Astrocyte (in vitro differentiated cells and primary cell): ENCODE measurements at places on chromosomes 11 and 22.

- DNase-seq = no peak
Measured at GRCh38 chr11:98130117-98130625, 890.6 kb upstream of the CNTN5 start.

- DNase-seq = no peak
Measured at GRCh38 chr11:60563553-60564235, 48.5 kb downstream of the MS4A13 start.

DNA sequence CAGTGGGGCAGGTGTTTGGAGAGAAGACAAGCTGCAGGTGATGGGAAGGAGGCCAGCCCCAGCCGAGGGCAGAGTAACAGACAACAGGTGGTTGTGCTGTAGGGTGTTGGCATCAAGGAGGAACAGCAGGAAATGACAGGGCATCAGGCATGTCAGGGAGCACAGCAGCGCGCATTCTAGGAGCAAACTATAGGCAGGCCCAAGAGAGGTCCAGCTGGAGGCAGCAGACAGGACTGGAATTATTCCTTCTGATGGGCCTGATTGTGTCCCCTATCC is 13.6 kb downstream of the ADM start:
- DNase-seq = no peak

DNA sequence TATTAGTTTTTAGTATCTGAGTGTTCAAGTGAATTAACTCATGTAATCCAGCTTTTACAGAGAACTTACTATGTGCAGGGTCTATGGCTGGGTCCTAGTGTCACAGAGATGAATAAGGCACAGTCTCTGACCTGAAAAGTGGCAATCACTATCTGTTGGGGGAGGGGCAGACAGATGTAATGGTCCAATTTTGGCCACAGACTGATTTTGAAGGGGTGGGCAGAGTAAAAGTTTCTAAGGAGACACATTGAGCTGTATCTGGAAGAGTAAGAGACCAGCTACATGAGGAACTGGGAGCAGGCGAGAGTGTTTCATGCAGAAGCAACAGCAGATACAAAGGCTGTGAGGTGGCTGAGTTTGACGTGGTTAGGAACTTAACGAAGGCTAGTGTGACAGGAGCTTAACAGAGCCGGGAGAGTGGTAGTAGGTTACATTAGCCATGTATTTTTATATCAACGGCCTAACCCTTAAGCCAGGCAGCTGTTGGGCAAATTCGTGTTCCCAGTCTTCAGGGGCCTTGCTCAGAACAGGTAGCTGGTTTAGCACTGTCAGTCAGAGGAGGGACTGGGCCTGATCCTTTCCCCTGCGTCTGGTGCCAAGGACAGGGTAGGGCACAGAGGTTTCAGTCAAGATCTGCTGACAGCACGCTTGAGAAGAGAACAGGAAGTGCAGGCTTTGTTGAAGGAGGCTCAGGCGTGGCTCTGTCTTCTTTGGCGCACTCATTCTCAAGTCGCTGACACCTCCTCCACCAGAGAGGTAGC is 1.4 kb upstream of the STIM1 start:
- no peak for DNase-seq

- peak; percentile 33 for DNase-seq
Measured at GRCh38 chr22:30304495-30305244, 15.4 kb upstream of the CASTOR1 start.

GRCh38 chr22:41682033-41682807 is 6.4 kb downstream of the SNU13 start:
- peak; percentile 80 for DNase-seq

DNA sequence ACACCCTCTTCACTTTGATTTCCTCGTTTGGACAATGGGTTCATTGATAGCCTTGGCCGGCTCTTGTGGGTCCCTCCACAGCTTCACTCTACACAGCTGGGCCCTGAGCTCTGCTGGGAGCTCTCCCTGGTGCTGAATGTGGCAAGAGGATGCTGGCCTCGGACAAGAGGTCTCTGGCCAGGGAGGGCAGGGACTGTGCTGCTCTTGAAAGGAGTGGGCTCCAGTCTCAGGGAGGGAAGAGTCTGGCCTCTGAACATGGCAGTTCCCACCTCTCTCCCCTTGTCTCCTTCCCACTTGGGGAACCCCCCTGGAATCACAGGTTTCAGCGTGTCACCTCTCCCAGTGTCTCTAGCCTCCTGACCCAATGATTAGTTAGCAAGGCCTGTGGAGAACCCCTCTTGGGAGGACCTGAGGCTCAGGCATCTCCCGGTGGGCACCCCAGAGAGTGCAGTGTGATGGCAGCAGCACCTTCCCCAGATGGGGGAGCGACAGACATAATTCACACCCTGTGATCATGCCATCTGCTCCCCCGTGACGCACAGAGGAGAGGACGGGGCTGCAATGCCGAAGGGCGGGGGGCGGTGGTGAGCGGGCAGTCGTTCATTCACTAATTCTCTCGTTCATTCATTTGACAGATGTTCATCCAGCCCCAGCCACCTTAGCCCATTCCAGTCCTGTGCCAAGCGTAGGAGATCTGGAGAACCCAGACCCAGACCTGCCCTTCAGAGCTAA is 2.8 kb upstream of the CABP7 start:
- peak; percentile 59 for DNase-seq

DNA sequence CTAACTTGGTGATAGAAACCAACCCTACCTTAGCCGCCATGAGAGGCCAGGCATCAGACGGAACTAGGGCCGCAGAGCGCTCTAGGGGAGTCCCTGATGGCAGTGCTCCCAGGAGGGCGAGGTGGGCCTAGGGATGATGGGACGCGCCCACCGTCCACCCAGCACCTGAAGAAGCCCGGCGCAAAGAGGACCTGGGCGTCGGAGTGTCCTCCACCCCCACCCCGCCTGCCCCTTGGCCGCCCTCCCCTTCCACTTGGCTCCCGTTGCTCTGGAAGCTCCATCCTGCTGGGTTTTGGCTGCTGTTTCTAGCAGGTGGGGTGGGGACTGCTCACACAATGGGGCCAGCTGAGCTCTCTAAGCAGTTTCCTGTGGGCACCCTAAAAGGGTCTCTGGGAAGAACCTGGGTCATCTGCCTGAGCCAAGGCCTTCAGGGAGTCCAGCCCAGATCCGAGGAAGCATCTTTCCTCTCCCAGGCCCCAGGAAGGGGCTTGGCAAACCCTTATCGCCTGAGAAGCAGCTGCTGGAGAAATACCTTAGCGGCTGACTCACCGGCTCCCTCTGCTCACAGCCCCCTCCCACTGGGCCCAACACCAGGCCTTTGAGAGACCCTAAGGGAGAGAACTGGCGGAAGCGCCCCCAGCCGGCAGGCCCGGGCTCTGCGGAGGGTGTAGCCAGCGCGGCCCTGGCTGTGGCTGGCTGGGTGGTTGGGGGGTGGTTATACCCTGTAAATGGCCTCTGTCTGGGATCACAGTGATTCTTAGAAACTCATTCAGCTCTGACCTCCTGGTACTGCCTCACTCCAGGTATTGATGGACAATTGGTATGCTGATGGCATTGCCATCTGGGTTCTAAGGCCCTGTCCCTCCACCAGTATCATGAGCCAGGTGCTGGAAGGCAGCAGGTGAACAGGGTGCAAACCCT is 19.3 kb downstream of the CREB3L1 start:
- DNase-seq = peak; percentile 97

DNA sequence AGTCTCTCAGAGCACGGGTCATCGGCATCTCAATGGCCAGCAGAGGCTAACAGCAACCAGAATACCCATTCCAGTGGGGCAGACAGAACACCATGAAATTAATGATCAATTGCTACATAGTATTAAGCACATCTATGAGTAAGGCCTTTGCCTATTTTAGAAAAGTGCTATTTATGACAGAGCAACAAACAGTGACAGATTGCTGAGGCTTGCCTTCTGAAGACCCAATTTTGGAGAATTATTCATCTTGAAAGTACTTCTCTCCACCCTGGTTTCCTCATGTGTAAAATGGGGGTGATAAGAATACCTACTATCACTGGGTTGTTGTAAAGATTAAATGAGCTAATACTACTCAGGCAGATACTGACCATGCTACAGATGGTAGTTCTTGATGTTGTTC is 232.7 kb downstream of the TENM4 start:
- DNase-seq = no peak

DNA sequence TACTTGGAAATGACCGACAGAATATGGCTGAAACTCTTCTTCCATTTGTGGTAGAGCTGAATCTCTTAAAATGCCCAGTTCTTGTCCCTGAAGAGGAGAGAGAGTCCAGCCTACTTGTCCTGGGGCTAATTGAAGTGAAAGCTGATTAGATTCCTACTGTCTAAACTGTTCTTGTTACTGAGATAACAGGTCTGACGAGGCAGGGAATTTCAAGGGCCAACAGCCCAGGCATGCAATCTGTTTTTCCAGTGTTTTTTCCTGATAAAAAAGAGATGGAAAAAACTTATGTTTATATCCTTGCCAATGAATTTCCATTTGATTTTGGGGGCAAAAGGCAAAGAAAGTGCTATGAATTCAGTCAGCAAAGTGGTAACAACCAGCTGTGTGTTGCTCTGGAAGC is 195.5 kb downstream of the ETS1 start:
- DNase-seq = no peak

DNA sequence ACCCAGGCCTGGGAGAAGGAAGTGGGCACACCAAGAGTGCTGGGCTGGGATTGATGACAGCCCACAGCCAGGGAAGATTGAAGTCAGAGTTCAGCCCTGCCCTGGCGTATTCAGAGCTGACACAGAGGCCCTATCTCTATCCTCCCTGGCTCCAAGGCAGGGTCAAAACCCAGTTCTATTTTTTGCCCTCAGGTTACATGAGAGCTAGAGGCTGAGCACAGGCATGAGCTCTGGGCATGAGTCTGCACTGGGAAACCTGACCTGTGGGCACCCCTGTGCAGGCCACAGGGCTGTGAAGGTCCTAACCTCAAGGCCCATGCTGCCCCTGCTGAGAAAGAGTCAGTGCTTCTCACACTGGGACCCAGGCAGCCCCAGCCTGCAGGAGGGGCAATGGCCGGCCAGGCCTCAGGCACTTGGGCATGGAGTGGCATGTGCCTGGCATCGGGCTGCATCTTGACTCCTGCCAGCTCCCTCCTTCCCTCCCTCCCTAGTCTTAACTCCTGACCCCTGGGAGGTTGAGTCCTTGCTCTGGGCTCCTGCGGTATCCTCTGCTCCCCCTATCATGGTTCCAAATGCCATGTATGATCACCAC is 5.4 kb downstream of the SLC35E4 start:
- DNase-seq = no peak

- DNase-seq = peak; percentile 10
Measured at GRCh38 chr11:73428699-73429098, 52.5 kb downstream of the RELT start.

- DNase-seq = no peak
Measured at GRCh38 chr11:124200671-124201070, 17.5 kb downstream of the OR10D3 start.

- DNase-seq = no peak
Measured at GRCh38 chr22:39718921-39719475, 148.4 kb downstream of the CACNA1I start.

DNA sequence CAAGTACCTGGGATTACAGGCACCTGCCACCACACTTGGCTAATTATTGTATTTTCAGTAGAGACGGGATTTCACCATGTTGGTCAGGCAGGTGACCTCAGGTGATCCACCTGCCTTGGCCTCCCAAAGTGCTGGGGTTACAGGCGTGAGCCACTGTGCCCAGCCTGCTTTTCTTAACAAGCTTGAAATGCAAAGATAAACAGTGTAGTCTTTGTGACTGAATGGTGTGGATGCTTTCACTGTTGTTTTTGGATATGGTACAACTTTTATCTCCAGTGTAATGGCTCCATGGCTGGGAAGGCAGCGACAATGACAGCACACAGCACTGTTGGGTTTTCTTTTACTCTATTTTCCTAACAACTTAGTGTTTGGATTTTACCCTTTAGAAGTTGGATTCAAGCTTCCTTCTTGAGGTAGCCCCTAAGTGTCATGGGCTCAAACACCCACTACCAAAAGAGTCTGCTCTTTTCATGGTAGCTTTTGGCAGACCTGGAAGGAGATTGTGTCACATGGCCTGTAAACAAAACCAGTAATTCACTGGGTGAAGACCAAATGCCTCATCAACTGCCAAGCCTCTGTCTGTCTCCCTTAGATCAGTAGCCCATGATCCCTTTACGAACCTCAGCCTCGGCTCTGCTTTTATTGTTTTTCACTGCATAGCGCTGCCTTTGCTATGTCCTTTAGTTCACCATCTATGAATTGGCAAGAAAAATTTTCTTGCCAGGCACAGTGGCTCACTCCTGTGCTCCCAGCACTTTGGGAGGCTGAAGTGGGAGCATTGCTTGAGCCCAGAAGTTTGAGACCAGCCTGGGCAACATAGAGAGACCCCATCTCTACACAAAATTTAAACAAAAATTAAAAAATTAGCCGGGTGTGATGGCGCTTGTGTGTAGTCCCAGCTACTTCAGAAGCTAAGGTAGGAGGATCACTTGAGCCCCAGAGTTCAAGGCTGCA is 6.4 kb downstream of the VPS51 start:
- DNase-seq = no peak

GRCh38 chr11:95358511-95359340 is 127.7 kb upstream of the SESN3 start:
- DNase-seq = no peak

- no peak for DNase-seq
Measured at GRCh38 chr22:27065279-27065678, 407.9 kb downstream of the MIAT start.

DNA sequence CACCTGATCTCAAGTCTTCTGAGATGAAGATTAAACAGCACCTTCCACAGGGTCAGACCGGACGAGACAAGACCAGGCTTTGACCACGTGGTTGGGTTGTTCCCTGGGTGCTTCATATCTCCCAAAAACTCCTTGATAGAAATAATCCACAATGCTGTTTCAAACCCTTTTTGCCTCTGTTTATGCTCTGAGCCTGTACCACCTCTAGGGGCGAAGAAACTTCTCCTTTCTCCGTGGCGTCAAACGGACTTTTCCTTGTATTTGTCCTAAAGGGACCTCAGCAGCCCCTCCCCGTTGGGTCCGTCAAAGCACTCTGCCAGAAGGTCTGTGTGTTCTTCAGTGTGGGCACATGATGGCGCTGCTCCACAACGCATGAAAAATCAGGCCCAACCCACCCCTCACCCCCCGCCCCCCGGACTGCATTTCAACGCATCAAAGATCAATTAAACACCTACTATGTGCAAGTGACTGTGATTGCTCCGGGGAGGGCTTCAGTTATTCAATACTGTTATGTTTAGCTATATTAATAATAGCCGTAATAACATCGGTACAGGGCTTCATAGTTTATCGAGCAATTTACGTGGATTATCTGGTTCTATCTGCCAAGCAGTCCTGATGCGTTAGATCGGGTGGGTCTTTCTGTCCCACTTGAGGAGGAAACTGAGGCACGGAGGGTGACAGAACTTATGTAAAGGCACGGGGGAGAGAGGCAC is 17.3 kb upstream of the EIF3D start:
- no peak for DNase-seq

GRCh38 chr11:130515829-130516553 is 67.5 kb downstream of the ADAMTS15 start:
- no peak for DNase-seq
